ENCODE measurements at places on chromosomes 6 and 20.

DNA sequence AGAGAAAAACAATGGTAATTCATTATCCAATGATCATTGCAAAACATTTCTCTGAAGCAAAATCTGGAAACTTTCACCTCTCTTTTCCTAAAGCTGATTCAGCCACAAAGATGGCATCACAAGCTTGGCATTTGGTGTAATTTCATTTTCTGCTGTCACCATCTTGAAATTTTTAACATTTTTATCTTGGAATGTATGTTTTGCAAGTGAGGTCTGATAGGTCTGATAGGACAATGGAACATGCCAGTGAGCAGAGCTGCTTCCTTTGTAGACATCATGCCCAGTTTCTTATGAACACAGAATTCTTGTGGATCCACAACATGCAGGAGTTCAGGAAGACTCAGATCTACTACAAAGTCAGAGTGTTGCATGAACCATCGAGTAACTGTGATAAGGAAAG is 969.6 kb downstream of the EYS start:
- no peak for DNase-seq

DNA sequence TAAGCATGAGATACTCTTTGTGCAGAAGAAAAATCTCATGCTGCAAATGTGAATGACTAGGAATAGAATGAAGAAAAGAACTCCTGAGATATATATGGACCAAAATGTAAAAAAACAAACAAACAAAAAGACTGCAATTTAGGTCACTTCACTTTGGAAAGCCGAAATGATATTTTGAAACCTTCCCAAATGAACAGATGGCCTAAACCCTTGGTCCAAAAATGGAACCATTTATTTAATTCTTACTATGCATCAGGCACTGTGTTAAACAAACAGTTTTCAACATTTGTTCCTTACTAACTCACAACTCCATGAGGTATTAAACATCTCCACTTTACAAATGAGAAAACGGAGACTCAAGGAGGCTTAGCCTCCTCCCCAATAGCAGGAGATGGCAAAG is 107.5 kb downstream of the VIP start:
- no peak for DNase-seq

DNA sequence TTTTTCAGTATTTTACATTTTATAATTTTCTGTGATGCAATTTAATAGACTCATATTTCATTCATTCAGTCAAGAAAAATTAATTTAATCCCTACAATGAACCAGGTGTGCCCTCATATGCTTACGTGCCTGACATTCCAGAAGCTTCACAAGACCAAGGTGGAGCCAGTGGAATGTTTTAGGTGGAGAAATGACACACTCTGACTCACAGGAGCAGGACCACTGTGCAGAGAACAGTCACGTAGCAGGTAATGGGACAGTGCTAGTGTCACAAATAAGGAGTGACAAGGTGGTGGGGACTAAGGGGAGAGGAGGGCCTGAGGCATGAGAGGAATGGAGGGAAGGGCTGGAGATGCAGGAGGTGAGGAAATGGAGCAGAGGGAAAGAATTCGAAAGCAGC is 37.0 kb upstream of the HLA-G start:
- DNase-seq, result no peak

DNA sequence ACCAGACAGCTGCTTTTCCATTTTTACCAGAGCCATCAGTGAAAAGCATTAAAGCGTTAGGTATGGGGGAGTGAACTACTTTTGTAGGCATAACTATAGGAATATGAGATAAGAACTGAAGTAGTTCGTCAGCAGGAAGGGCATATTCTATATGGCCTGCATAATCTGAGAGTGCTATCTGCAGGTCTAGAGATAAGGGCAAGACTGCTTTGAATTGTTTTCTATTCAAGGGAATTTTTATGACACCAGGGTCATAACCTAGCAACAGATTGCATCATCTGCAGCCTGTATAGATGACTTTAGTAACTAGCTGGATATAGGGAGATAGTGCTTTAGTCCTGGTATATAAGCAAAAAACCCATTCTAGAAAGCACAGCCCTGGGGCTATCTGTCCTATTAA is 437.3 kb upstream of the HTR1E start:
- no peak for DNase-seq

GRCh38 chr6:50819904-50820868 is 1.5 kb downstream of the TFAP2B start:
- DNase-seq, result no peak

DNA sequence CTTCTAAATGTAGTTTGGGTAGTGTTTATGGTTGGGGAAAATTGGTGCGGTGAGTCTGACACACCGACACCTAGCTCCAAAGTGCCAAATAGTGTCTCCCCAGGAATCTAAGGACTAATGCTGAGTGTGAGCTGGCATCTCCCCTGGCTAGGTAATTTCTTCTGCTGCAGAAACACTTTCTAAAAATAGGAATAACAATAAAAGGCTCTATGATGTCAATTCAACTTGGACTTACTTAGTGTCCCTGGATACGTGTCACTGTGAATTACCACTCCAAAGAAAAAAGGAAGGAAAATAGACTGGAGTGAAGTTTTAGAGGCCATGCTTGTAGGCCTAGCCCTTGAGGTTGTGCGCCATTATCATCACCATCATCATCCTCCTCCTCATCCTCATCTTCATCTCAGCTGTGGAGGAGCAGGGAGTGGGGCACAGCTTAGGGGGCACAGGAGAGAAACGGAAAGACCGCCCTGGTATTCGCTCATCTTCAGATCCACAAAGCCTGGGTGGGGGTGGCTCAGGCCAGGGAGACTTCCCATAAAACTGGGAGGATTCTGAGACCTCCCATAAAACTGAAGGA is 89.6 kb downstream of the TBC1D7 start:
- DNase-seq, result no peak

DNA sequence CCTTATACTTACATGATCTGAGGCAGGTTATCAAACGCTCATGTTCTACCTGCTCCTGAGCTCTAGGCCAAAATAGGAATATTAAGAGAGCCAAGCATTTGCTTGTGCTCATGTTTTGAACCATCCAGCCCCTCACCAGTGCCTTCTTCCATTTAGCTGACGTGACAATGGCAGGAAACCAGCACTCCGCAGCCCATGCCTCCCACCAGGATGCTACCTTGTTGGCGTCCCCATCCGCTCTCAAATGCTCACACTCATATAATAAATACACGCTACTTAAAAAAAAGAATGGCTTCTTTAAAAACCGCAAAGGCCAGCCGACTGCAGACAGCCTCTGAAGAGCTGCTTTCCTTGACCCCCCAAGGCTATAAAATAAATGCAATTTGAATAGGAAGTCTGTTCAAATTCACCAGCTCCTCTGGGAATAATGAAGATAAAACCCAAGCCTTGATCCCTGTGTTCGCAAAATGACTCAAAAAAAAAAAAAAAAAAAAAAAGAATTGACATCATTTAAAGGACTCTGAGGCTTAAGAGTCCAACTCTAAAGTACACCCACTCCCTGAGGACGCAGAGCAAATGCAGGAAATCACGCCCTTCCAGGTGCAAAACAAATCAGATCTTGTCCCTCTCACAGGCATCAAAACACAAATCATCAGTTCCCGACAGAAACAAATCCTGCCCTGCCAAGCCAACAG is 29.0 kb downstream of the RNASET2 start:
- DNase-seq, result no peak

GRCh38 chr6:43287717-43288679 is 10.1 kb upstream of the SLC22A7 start:
- no peak for DNase-seq

All from activated CD4-positive, CD25-positive, alpha-beta regulatory T cell treated with anti-CD3 and anti-CD28 coated beads, Interleukin-2, amount 50 U/mL, for 72 hours (primary cell).